ENCODE measurements at places on chromosomes 3 and 15. TPM values are rescaled to one million over a fixed set of nuclear protein-coding genes. Genes with fewer than 3 reads are reported as not detected.

THSD4 gene
- 39.8 TPM for total RNA-seq

P2RY1 gene
- 4.3 TPM for total RNA-seq

CCR3 gene
- not detected for total RNA-seq

PRSS50 gene
- not detected for total RNA-seq

SPRED1 gene
- total RNA-seq: 19.9 TPM

C3orf49 gene
- total RNA-seq: not detected

TRH gene
- total RNA-seq: not detected

CHDH gene
- total RNA-seq: 6.6 TPM

GASK1A gene
- total RNA-seq: 4.0 TPM

EXD1 gene
- total RNA-seq: not detected

SSUH2 gene
- total RNA-seq: 0.91 TPM

CADM2 gene
- total RNA-seq: 8.9 TPM

ST3GAL6 gene
- total RNA-seq: 36.3 TPM

CACNA2D2 gene
- total RNA-seq: 4.6 TPM

- DNase-seq: no peak
Observed at GRCh38 chr3:119630128-119630879, 30.1 kb downstream of the POPDC2 start.

DNA sequence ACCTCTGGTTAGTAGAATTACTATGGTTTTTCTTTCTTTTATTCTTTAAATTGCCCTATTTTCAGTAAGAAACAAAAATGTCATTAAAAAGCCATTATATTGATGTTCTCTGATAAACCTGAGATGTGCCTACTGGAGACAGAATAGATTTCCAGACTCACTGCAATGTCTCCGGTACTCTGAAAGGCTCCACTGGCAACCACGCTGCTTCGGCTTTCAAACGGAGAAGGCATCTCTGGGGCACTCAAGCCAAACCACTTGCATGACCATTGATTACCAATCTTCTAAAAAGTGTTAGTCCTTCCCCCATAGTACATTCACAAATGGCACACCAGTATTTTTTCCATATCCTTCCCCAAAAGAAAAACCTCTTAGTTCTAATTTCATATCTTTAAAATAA, 82.6 kb downstream of the CBLB start:
- no peak for DNase-seq

DNA sequence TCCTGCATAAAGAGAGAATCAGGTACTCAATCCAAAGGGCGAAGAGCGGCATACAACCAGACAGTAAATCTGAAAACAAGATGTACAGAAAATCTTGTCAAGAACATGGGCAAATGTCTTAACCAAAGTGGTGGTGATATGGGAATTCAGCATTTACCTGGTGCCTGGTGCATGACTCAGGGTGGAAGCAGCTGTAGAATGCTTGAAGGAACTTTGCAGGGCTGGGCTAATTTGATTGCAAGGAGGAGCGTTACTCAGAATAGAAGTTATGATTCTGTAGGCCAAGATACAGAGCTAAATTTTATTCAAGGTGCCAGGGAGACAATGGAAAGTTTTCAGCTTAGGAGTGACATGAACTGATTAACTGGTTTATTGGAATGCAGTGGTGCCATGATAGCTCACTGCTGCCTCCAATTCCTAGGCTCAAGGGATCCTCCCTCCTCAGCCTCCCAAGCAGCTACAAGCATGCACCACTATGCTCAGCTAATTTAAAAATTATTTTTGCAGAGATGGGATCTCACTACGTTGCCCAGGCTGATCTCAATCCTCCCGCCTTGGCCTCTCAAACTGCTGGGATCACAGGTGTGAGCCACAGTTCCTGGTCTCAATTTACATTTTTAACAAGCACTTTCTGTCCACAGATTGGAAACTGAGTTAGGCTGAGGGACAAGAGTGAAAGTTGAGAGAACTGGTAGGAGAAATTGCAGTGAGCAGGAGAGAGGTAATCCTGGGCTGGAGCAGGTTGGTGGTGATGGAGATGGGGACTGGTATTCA, 91.5 kb upstream of the TBC1D5 start:
- DNase-seq: no peak

GRCh38 chr15:77516076-77516475, 95.4 kb downstream of the HMG20A start:
- DNase-seq: no peak

DNA sequence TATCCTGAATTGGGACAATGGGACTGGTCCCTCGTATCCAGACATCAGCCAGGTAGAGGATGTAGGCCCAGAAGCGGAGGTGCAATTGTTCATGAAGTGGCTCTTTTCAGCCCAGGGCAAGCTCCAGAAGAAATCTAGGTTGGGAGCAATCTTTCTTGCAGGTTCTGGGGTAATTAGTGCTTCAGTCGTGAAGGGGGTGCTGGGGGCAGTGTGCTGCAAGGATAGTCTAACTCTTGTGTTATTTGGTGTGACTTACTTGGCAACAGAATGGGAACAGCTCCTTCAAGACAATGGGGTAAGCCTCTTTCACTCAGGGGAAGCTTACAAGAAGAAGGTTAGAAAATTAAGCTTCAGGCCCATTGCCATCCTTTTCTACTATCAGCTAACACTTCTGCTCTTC, 273.0 kb downstream of the DIPK2A start:
- DNase-seq: no peak

DNA sequence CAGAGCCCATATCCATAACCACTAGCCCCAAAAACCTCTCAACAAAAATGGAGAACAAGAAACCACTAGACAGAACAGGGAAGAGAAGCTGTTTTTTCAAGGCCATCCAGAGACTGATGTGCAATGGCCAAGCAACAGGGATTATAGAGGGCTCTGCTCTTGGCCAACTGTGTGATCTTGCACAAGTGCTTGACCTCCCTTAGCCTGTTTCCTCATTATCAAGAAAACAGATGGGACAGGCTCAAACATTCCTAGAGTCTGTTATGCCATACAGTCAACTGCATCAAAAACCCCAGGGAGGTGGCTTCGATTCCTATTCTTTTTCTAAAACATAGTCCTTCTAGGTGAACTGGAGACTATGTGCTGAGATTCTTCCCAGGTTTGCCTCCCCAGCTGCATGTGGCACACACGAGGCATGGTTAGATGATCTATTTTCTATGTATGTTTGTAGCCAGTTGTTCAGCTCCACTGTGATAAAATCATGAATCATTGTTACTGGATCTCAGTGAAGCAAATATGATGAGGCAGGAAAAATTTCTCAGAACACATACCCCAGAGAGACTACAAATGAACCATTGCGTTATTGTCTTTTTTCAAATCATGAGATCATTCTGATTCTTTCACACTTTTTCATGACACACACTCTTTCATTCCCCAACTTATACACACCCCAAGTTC, 132.9 kb upstream of the TGFBR2 start:
- no peak for DNase-seq

GRCh38 chr3:146138902-146139301, 22.1 kb downstream of the PLOD2 start:
- no peak for DNase-seq

GRCh38 chr15:40483919-40484318, 13.1 kb downstream of the CHST14 start:
- no peak for DNase-seq

DNA sequence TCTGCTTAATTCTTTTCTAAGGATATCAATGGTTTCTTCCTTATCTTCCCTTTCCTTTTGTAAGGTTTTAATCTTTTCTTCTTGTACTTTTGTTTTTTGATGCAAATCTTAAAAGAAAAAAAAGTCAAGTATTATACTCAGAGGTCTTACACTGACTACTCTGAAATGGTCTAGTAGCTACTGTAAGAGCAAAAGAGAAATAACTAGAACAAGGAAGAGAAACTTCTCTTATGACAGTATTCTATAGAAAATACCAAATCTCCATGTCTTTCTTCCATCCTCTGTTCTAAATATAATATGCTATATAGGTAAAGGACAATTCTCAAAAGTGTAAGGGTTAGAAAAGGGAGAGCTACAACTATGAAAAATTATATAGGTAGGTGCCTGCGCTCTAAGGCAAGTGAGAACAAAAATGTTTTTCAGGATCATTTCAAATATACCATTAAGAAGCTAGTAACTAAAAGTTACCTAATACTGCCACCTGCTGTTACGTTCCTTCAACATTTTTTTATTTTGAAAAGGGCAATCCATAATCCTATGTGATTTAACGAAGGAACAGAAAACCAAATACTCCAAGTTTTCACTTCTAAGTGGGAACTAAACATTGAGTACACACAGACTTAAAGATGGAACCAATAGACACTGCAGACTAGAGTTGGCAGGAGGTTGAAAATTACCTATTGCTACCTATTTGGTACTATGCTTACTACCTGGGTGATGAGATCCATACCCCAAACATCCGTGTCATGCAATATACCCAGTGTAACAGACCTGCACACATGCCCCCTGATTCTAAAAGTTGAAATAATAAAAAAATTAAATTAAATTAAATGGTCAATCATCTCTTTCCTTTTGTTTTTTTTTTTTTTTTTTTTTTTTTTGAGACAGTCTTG, 36.7 kb downstream of the CIP2A start:
- DNase-seq: no peak

GRCh38 chr15:35698331-35698730, 152.4 kb upstream of the DPH6 start:
- no peak for DNase-seq

- no peak for DNase-seq
Observed at GRCh38 chr15:100597862-100598261, 4.1 kb downstream of the LINS1 start.

DNA sequence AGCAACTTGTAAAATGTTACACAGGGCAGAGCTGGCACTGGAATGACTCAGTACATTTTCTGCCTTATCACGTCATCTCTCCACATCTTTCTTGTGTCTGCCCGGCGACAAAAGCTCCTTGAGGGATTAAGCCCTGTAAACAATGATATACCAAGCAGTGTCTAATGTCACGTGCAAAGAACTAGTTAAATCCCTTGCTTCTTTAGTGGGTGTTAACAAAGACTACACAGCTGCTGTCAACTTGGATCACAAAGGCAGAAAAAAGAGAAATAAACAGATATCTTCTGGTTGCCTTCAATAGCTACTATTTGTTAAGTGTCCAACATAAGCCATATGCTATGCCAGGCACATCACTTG, 48.1 kb upstream of the FRMD4B start:
- DNase-seq: no peak

DNA sequence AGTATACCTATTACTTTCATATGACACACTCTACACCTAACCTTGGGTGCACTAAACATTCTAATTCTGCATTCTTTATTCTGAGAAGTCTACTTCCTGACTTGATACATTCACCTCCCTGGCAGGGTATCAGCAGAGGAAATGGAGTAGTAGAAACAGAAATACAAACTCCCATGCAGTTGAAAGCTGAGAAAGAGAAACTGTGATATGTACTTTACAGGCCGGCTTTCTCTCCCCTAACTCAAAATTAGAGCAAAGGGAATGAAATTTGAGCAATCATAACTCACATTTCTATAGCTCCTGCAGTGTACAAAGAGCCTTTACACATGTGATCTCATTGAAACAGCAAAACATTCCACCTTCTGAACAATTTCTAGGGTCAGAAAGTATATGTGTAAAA, 135.5 kb upstream of the COL8A1 start:
- DNase-seq: no peak

DNA sequence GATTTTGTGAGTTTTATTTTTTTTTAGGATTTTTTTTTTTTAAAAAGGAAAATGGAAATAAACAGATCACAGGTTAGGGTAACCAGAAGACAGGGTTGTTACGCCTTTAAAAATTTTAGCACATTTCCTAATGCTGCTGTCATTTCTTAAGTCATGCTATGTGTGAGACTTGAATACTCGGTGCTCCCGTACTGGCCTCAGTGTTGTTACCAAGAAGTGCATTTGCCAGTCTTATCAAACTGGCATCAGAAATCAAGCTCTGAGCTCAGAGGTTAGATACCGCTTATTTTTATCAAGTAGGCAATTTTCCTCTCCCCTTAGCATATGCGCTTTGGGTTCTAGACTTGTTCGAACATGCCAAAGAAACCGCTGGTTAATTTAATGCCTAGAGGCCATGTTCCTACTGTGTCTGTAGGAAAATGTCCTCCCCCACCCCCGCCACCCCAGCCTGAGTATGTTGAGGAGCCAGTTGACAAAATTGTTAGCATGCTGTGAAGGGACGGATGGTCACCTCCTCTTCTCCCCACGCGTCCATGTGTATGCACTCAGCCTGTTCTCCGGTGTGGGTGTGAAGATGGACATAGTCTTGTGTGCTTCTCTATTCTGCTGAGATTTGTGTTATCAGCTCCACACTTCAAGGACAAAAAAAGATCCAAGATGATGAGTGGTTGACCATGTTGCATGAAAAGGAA, 88.9 kb downstream of the ITPR1 start:
- DNase-seq: no peak

GRCh38 chr15:70121624-70122302, 24.0 kb upstream of the TLE3 start:
- peak; percentile 69 for DNase-seq

DNA sequence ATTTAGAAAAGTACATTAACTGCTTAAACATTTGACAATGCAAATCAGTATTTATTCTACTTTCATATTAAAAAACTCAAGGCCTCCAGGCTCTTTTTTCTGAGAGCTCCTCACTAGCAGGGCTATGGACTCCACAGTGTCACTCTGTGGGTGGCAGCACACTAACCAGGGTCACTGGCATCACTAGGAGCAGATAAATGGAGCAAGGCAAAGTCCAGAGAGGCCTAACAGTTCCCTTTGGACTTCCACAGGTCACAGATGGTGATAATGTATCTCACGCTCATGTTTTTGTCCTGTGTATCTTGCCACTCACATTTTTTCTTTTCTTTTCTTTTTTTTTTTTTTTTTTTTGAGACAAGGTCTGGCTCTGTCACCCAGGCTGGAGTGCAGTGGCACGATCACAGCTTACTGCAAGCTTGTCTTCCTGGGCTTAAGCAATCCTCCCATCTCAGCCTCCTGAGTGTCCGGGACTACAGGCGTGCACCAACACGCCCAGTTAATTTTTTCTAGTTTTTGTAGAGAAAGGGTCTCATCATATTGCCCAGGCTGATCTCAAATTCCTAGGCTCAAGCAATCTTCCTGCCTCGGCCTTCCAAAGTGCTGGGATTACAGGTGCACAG, 7.8 kb downstream of the SPG21 start:
- no peak for DNase-seq

GRCh38 chr3:31713816-31714215, 181.1 kb downstream of the STT3B start:
- no peak for DNase-seq

- DNase-seq: no peak
Observed at GRCh38 chr3:2180634-2181033, 82.0 kb downstream of the CNTN4 start.

GRCh38 chr3:160755776-160756304, at the start of gene PPM1L:
Gene PPM1L (plus strand): TSS chr3:160756231.
- peak; percentile 76 for DNase-seq

GRCh38 chr3:52038227-52038626, 18.1 kb downstream of the DUSP7 start:
- no peak for DNase-seq

- no peak for DNase-seq
Observed at GRCh38 chr3:105606016-105606415, 239.3 kb downstream of the ALCAM start.

DNA sequence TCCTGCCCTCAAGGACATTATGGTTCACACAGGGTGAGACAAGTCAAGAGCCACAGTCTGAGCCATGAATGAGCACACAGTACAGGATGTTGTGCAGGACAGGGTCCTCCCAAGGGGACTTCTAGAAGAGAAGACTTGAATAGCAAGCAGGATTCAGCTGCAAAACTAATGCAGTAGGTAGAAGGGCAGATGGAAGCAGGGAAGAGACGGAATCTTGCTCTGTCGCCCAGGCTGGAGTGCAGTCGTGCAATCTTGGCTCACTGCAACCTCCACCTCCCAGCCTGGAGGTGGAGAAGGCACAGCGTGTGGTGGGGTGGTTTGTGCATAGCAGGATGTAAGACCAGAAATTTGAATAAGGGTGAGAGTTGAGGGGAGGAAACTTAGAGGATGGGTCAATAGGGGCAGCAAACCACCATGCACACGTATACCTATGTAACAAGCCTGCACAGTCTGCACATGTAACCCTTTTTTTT, 8.0 kb downstream of the BCL2L10 start:
- DNase-seq: no peak

All from left cardiac atrium (tissue), 4 donors.